Aortic smooth muscle cell (primary cell): ENCODE measurements at places on chromosomes 5 and 9. TPM values are rescaled to one million over a fixed set of nuclear protein-coding genes. Genes with fewer than 3 reads are reported as not detected.

TNFSF15 gene
- 0.19 and 1.3 TPM in 2 replicates for total RNA-seq

PDZD2 gene
- total RNA-seq, result 0.19 and 1.1 TPM in 2 replicates

RNF224 gene
- 0.12 and 0.13 TPM in 2 replicates for total RNA-seq

SLC27A6 gene
- total RNA-seq, result 0.06 TPM in 1 of 2 replicates, not detected in the other

RFX3 gene
- 2.0 and 2.9 TPM in 2 replicates for total RNA-seq

CRB2 gene
- total RNA-seq, result not detected in 2 replicates

SPINK13 gene
- not detected in 2 replicates for total RNA-seq

C9orf152 gene
- not detected in 2 replicates for total RNA-seq

MVB12B gene
- 1.8 and 2.7 TPM in 2 replicates for total RNA-seq

TICAM2 gene
- 3.3 TPM in 2 replicates for total RNA-seq

PCDHB14 gene
- 0.92 and 1.1 TPM in 2 replicates for total RNA-seq
